ENCODE measurements at places on chromosomes 4 and X.
A peak's percentile ranks its signal among the peaks of the same experiment; 100 is the strongest.

DNA sequence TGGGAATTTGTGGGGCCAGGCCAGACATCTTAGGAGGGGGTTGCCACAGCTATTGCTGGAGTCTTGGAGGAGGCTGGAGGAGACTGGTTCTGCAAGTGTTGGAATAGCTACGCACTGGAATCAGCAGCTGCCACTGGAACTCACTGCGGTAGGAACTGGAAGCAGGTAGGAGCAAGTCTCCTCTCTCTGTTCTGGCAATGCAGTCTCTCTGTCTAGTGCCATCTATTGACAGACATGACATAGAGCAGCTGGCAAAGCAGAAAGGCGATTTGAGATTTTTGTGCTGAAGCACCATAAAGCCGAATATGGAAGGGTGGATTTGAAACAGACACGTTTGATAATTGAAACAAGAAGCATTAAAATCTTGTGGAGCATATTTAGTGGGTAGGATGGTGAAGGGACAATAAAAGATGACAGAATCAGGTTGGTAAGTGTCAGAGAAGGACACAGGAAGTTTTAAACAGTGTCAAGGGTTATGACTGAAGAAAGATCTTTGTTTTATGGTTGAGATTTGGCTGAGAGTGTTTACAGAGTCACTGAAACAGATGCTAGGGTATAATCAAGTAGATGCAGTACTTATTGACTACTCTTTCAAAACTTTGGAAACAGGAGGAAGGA is 23.5 kb upstream of the SYNPO2 start:
- no peak for DNase-seq

- no peak for DNase-seq
Observed at GRCh38 chrX:39335513-39336235, 534.4 kb downstream of the MID1IP1 start.

DNA sequence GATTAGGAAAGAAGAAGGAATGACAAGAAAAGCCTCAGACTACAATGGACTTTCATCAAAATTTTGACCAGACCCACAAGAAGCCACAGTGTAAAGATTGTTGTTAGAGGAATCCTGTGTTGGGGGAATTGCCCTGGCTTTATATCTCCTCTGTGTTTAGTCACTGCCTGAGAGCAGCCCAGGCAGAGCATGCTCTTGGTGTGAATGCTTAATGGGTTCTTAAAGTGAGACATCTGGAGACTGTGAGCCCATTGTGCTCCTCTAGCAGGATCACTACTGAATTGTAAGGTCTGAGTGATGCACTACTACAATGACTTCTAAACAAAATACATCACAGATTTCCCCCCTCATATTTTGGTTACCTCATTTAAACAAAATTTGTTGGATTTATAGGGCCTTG is 1860.5 kb upstream of the ADGRL3 start:
- no peak for DNase-seq

DNA sequence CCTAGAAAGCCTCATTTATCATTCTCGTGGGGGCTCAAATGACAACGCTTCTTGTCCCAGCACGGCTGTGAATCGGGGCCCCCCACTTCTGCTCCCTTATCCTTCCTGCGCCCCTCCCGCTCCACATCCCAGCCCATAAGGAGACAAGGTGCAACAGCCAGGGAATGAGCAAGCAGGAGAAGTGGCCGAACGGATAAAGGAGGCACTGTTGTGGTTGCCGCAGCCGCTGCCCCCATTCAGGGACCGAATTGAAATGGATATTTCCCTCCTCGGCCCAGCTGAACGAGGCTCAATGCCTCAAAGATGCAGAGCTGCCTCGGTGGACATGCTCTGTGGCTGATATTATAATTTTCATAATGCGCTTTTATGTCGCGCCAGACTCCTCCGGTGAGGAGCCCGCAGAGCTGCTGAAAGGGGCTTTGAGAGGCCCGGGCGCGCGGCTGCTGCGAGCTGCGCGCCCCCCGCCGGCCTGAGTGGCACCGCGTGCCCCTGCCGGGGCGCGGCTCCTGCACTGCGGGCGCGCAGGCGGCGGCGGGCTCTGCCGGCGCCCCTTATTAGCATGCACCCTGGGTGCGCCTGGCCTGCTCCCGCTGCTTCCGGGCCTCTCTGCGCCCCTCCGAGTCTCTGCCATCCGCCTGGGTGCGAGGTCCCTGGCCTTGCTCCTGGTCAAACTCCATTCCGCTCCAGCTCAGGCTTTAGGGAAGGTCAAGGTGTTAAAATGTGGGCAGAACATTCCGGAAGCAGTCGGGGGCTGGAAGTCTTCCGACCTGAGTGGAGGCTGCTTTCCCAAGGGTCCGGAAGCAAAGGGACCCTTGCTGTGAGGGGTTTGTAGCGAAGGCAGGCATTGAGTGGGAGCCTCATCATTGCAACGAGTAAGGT is 68.2 kb upstream of the TMEM33 start:
- DNase-seq = no peak

GRCh38 chr4:47933840-47934239 is 19.5 kb upstream of the NFXL1 start:
- DNase-seq = no peak

- DNase-seq = no peak
Observed at GRCh38 chr4:104093247-104093646, 373.5 kb upstream of the TACR3 start.

DNA sequence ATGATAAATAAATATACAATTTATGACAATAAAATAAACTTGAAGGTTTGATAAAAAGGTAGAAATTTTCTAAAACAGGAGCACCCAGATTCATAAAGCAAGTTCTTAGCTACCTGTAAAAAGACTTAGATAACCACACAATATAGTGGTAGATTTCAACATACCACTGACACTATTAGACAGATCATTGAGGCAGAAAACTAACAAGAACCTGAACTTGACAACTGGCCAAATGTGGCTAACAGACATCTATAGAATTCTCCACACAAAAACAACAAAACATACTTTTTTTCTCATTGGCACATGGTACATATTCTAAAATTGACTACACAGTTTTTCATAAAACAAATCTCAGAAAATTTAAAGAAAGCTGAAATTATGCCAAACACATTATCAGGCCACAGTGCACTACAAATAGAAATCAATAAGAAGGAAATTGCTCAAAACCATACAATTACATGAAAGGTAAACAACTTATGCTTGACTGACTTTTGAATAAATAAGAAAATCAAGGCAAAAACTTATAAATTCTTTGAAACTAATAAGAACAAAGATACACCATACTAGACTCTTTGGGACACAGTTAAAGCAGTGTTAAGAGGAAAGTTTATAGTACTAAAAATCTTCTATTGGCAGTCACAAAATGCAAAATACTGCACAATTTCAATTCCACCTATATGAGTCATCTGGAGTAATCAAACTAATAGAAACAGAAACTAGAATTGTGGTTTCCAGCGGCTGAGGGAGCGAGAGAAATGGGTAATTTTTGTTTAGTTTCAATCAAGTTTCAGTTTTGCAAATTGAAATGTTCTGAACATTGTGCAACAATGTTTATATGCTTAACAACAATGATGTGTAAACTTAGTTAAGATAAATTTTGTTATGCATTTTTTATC is 925.6 kb downstream of the SH3BGRL start:
- no peak for DNase-seq

DNA sequence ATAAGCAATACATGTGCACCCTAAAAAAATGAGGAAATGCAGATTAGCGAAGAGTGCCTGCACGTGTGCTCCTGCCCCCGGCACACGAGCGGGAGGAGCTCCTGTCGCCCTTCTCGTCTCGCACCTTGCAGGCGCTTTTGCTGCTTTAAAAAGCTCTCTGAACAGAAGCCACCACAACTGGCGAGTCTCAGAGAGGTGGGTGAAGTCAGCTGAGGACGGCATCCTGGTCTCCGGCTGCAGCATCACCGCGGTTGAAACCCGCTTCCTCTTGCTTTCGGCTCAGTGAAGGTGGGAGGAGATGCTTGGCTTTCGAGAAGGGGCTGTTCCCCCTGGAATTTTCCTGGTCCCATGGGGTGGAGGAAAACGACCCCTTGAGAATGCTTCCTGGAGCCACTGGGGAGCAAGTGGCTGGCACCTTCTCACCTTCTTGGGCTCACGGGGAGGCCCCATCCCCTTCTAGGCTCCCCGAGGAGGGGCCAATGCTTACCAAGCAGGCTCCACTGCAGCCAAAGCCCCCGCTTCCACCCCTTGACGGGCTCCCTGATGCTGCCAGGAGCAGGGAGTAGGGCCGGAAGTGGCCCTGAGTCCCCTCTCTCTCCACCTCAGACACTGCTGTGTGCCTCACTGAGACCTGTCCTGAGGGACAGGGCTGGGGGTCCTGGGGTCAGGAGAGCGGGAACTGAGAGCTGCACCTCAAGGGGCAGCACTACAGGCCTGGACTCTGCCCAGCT is 29.2 kb upstream of the MXD4 start:
- DNase-seq = peak; percentile 66

DNA sequence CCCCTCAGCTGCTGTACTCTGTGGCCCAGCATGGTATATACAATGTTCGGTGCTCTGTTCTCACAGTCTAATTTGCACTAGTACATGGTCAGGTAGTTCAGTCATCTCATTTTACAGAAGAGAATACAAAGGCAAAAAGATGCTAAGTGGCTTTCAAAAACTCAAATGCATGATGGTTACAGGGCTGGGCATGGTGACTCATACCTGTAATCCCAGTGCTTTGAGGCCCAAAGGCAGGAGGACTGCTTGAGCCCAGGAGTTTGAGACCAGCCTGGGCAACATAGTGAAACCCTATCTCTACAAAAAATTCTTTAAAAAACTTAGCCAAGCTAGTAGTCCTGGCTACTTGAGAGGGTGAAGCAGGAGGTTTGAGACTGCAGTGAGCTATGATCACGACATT is 210.5 kb upstream of the KIT start:
- DNase-seq = no peak

DNA sequence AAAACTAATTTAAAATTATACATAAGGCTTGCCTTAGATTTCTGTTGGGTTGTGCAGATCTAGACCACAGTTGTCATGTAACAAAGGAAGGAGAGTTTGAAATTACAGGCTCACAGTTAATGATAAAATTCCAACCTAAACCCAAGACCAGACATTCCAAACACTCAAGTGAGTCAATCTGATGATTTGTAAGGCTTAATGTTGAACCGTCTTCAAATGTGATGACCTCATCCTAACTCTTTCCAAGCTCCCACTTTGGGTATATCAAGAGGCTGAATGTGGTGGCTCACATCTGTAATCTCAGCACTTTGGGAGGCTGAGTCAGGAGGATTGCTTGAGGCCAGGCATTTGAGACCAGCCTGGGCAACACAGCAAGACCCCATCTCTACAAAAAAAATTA is 149.2 kb downstream of the TBL1X start:
- DNase-seq = no peak

DNA sequence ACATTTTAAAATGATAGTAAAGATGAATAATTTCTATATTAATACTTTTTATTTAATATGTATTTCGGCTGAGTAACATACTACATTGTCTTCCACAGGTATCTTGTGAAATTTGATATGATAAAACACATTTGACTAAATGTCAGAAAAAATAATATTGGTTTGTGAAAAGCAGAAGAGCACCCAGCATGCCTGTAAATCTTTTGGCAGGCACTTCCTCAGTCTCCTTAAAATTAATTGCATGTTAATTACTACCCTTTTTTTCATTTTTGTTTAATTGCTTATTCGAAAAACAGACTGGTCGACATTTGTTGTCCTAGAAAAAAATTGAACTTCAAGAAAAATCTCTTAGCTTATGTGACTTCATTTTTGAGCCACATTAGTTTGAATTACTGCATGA is 40.6 kb downstream of the CLCN3 start:
- DNase-seq = no peak
